ENCODE measurements at places on chromosomes 4 and X.

DNA sequence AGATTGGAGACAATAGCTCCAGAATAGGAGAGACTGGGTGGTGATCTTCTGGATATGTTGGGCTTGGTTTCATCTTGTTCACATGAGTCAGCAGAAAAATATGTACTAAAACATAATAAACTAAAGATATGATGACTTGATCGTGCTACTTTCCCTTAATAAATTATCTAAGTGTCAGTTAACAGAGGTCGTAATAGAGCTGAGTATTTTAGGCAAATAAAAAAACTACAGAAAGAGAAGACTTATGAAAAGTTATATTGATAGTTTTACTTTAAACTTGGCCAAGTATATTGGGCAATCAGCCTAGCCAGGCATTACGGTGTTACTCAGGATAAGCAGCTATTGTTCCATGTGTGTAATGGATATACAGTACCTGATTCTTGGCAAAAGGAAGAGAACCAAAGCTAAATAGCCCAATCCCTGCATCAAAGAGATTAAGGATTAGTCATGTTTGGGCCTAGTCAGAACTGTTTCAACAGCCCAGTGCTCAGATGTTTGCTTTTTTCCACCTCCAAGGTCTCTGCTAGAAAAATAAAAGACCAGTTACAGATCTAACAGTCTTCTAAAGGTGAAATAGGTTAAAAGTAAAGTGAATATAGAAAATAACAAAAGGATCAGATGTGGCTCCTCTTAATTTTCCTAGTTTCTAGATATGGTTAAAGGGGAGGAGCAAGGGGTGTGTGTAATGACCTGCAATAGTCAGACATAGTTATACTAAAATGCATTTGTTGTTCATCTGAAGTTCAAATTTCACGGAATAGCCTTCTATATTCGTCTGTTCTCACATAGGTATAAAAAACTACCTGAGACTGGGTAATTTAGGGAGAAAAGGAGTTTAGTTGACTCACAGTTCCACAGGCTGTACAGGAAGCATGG, 262.6 kb downstream of the ADGRL3 start:
- no peaks in the 10 kb centered on the region for H3K27me3 ChIP-seq
- no peaks in the 10 kb centered on the region for H3K4me1 ChIP-seq
- H3K27ac ChIP-seq: no peak overlapping the region
- no peak for DNase-seq
- H3K4me3 ChIP-seq: no peak overlapping the region
- no peaks in the 10 kb centered on the region for H3K36me3 ChIP-seq

DNA sequence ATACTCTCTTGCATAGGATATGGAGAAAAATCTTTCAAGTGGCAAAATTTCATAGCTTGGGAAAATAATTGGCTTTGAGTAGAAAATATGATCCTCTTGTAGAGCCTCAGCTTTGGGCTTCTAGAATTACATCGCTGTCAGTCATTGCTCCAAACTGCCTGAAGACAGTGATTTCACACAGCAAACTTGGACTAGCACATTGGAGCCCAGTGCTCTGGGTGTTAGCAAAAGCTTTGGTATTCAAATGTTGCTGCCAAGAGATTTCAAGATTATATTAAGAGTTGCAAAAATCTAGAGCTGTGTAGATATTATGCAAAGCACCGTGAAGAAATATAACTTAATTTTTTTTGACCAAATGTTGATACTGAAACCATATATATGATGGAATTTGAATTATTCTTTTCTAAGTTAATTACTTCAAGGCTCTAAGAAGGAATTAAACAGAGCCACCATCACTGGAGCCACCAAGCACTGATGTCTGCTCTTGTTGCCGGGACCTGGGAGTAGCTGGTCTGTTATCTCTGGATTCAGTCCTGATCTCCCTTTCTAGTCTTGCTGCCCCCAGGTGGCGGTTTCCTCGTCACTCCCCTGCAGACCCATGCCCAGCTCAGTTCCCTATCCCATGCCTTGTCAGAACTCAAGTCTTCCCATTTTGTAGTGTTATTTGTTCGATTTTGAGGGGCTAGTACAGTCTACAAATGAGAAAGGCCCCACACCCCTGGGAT, 260.7 kb upstream of the SFRP2 start:
- no peak overlapping the region for H3K4me3 ChIP-seq
- H3K4me1 ChIP-seq: no peaks in the 10 kb centered on the region
- no peaks in the 10 kb centered on the region for H3K36me3 ChIP-seq
- no peaks in the 10 kb centered on the region for H3K27me3 ChIP-seq

GRCh38 chr4:152090543-152090942, 329.7 kb upstream of the GATB start:
- DNase-seq: no peak
- H3K27me3 ChIP-seq: no peaks in the 10 kb centered on the region
- no peaks in the 10 kb centered on the region for H3K36me3 ChIP-seq
- no peak overlapping the region for H3K4me3 ChIP-seq
- H3K4me1 ChIP-seq: no peaks in the 10 kb centered on the region

- H3K4me1 ChIP-seq: no peaks in the 10 kb centered on the region
- H3K27me3 ChIP-seq: peaks cover 20% of the 10 kb centered on the region
- DNase-seq: no peak
- H3K4me3 ChIP-seq: no peak overlapping the region
- H3K36me3 ChIP-seq: no peaks in the 10 kb centered on the region
These were observed 161.9 kb downstream of the ENOX2 start for GRCh38 chrX:130741151-130741550.

- no peaks in the 10 kb centered on the region for H3K4me1 ChIP-seq
- H3K36me3 ChIP-seq: no peaks in the 10 kb centered on the region
- no peak overlapping the region for H3K4me3 ChIP-seq
- no peaks in the 10 kb centered on the region for H3K27me3 ChIP-seq
- no peak overlapping the region for H3K27ac ChIP-seq
These were observed 262.6 kb downstream of the STIM2 start for GRCh38 chr4:27123123-27123768.

DNA sequence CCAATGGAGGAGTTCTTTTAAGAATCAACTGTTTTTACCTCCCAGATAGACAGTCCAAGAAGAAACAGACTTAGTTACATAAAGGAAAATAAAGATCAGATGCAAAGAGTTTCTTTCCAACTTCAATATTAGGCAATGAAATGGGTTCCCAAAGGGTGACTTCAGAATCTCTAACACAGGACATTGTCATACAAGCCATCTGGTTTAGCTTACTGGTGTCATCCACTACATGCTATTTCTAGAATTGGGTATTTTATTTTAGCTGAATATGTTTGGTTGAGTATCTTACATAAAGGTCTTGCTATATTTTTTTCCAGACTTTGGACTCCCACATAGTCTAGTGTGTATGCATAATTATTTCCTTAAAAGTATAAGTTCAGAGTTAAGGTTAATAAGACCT, 162.1 kb upstream of the SLC7A11 start:
- no peak for DNase-seq
- H3K27ac ChIP-seq: no peak overlapping the region
- H3K36me3 ChIP-seq: no peaks in the 10 kb centered on the region
- H3K4me1 ChIP-seq: no peaks in the 10 kb centered on the region
- H3K4me3 ChIP-seq: no peak overlapping the region

DNA sequence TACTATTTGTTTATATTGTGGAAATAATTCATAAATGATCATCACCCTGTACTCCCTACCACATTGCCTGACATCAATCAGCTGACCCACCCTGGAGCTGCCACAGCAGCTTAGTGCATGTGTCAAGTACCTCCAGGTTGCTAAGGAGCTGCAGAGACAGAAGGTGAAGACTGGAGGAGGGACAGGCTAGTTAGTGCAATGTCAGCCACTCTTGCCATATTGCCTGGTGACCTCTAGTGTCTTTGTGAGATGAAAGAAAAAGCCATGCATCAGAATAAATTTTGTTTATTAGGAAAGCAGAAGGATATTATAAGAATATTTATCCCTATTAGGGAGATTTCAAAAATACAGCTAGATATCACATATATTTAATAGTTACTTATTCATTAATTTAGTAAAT, 243.9 kb upstream of the FAT4 start:
- no peaks in the 10 kb centered on the region for H3K36me3 ChIP-seq
- H3K4me3 ChIP-seq: no peak overlapping the region
- DNase-seq: no peak
- H3K27me3 ChIP-seq: no peaks in the 10 kb centered on the region

DNA sequence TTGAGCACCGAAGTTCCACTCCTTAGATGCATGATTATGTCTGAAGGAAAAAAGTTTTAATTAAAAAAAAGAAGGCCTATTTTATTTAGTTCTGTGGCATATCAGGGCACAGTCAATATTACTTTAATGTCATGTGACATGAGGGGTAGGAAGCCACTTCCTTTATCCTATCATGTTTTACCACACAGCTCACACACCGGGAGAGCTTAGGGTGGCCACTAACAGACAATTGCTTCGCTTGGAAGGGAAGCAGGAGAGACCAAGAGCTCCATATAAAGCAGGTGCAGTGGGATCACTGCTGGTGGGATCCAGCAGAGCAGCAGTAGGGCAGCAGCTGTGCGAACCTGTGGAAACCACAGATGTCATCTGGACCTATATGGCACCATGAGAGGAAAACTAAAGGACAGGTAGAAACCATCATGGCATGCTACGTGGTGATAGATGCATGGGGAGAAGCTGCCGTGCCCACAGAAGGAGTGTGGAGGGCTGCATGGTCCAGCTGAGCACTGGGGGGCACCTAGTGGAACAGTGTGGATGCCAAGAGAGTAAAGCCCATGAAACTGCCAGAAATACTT, 52.0 kb downstream of the DTHD1 start:
- H3K36me3 ChIP-seq: no peaks in the 10 kb centered on the region
- H3K4me3 ChIP-seq: no peak overlapping the region
- H3K4me1 ChIP-seq: no peaks in the 10 kb centered on the region
- no peak for DNase-seq
- no peaks in the 10 kb centered on the region for H3K27me3 ChIP-seq

DNA sequence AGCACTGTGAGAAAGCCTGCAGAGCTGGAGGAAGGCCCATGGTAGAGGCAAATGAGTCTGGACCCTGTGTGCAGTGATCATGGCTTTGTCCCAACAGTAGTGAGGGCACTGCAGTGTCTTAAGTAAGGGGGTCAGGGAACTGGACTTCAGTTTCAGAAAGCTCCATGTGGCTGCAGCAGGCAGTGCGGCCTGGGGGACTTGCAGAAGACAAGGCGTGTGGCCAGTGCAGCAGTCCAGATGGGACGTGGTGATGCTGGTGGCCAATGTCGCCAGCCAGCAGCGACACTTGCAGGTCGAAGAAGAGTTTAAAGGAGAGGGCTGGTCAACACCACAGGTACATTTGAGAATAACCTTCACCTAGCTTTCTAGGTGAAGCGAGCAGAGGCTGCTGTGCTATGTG, 113.4 kb downstream of the ZNF827 start:
- no peak for DNase-seq
- no peaks in the 10 kb centered on the region for H3K27me3 ChIP-seq
- no peak overlapping the region for H3K27ac ChIP-seq
- H3K4me3 ChIP-seq: no peak overlapping the region
- H3K4me1 ChIP-seq: no peaks in the 10 kb centered on the region

GRCh38 chr4:64796581-64796980, 387.3 kb upstream of the TECRL start:
- no peak overlapping the region for H3K27ac ChIP-seq
- no peak overlapping the region for H3K4me3 ChIP-seq
- H3K36me3 ChIP-seq: no peaks in the 10 kb centered on the region

DNA sequence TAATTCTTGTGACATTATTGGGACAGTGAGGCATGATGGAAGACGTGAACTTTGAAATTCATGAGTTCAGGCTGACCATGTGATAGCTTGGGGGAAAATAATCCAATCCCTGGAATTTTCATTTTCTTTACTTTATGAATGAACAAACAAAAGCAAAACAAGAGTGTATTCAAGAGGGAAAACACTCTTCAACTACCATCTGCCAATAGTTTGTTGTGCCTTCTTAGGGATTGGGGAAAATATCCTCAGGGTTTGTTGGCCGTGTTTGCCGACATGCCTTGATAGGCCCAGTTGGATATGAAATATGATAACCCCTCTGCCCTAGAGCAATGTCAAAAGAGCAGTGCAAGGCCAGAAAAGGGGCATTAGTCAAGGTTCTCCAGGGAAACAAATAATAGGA, 80.8 kb upstream of the CLNK start:
- H3K36me3 ChIP-seq: no peaks in the 10 kb centered on the region
- H3K27me3 ChIP-seq: no peaks in the 10 kb centered on the region
- H3K27ac ChIP-seq: no peak overlapping the region

Measured in breast epithelium (tissue), 4 donors.